G401 (cell line): ENCODE measurements at places on chromosomes 11 and 22. TPM values are rescaled to one million over a fixed set of nuclear protein-coding genes. Genes with fewer than 3 reads are reported as not detected.

DNA sequence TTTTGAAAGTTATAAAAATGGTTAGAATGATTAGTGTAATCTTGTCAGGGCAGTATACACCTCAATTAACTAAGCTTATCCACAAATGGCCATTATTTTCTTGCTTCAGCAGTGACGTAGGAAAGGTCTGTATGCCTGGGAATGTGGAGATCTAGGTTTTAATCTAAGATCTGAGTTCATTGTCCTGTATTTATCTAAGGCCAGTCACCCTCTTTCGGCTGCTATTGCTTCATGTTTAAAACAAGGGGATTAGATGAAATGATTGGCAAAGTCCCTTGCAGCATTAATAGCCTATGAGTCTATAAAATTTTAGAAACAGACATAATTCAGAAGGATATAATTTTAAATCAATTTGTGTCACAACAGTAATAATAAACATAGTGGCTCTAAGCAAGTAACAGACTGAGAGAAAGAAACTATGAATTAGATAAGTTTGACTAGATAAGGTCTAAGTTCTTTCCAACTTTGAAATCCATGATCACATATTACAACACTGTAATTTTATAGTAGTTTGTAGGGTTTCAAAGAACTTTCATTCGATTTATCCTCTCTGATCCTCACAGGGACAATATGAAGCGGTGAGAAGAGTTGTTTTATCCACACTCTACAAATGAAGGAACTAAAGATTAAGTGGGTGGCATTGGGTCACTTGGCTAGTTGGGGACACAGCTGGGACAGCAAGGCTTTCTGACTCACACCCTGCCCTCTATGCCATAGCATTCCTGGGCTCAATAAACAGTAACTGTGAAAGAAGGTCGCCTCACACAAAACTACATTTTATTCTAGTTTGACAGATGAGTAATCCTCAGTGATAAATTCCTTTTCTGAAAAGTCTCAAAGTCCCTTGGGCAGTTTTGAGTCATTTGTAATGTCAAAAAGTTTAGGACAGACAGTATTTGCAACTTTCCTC lies 60.6 kb upstream of the RDX start:
- no peak for DNase-seq

GRCh38 chr22:38041760-38042487 lies 15.3 kb upstream of the PICK1 start:
- no peak for DNase-seq

DNA sequence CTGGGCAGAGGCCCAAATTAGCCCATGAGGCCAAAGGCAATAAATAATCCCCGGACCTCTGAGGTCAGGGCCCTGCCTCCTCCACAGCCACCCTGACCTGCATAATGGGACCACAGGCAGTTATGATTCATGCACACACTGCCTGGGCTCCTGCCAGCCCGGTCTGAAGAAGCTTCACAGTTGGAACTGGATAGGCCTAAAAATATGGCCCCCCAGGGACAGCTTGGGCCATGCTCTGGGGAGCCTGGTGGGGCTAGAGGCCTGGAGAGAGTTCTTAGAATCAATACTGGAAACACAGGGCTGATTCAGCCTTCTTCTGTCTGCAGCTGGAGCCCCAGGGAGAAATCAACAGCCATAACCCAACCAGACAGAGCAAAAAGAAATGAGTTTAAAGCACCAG lies 112.8 kb upstream of the CADM1 start:
- DNase-seq, result no peak

- DNase-seq, result no peak
Measured at GRCh38 chr11:111814106-111814505, 47.9 kb upstream of the PPP2R1B start.

DNA sequence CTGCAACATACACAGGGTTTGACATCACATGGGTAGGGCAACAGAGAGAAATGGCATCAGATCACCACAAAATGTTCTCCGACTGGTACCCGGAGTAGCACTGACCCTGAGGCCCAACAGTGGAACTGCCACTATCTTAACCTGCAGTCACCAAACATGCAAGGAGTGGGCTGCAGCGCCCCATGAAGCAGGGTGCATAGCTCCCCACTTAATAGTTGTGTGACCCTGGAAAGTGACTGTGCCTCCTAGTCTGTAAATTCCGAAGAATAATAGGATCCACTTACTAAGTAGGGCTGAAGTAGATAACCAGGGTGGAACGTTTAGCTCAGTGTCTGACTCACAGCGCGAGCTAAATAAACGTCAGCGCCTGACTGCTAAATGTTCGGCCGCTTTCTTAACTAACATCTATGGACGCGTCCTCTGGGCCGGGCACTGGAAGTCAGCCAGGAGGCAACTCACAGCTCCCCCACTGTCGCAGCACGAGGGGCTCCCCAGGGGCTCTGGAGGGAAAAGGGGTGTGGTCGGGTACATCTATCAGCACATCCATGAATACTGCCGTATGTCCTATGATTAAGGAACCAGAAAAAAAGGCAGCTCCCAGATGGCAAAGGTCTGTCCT lies 777 bp downstream of the LTO1 start:
- no peak for DNase-seq

GRCh38 chr11:62105667-62106191 lies 18.1 kb upstream of the INCENP start:
- DNase-seq, result no peak

GRCh38 chr22:29348041-29348440 lies 32.5 kb upstream of the RASL10A start:
- DNase-seq, result no peak

GRCh38 chr22:25629613-25630012 lies 65.1 kb downstream of the GRK3 start:
- no peak for DNase-seq

DNA sequence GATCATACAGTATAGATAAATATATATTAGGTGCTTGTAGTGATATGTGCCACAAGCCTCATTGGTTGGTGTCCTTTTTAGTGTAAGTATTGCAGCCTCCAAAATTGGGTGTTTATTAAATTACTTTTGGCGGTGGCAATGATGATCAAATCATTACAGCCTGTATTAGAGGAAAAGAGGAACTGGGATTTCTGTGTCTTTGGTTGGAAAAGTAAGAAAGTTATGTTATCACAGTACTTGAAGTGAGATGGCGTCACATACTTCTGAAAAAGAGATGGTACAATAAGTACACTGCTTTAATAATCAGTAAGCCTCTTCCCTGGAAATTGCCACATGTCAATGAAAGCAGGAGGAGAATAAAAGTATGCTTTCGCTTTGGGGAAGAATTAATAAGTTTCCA lies 523 bp upstream of the MPZL3 start:
- DNase-seq, result no peak

- no peak for DNase-seq
Measured at GRCh38 chr11:1586699-1587098, 1.6 kb upstream of the KRTAP5-1 start.

Gene HOATZ
- 6.8 and 10.7 TPM in 2 replicates for total RNA-seq

Gene MUC6
- not detected in 2 replicates for total RNA-seq

Gene EFEMP2
- 35.8 and 38.2 TPM in 2 replicates for total RNA-seq

Gene HIC2
- 16.5 and 18.5 TPM in 2 replicates for total RNA-seq

Gene APOL6
- 0.03 and 0.12 TPM in 2 replicates for total RNA-seq

Gene OR8A1
- total RNA-seq, result not detected in 2 replicates

Gene SSTR3
- not detected in 2 replicates for total RNA-seq

Gene OR51B2
- total RNA-seq, result not detected in 2 replicates
